NCI-H1930 (cell line): ENCODE measurements at places on chromosomes 16 and 17.

- no peak for DNase-seq
Measured at GRCh38 chr17:7022781-7023571, at the start of gene BCL6B. Gene BCL6B, plus strand, starts transcription at chr17:7023050. Its CDS starts 622 bp downstream, at chr17:7023672.

DNA sequence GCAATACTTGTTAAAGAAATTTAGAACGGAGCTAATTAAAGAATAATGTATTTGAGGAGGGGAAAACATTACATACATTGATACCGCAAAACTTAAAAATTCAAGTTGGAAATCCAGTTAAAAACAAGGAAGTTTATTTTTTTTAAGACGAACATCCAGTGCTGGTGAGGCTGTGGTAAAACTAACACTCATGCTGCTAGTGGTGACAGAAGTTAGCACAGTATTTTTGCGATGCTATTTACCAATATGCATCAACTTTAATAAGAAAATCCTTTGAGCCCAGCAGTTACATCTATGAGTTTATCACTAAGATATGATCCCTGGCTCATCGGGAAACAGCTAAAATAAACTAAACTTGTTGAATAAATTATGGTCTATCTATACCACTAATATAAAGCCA, 31.7 kb downstream of the GSPT1 start:
- DNase-seq = no peak

GRCh38 chr16:586645-587590, 2.9 kb upstream of the RAB40C start:
- no peak for DNase-seq

- DNase-seq = no peak
Measured at GRCh38 chr16:75059411-75059810, 57.2 kb downstream of the LDHD start.

- no peak for DNase-seq
Measured at GRCh38 chr16:543301-544164, 16.0 kb downstream of the CAPN15 start.

DNA sequence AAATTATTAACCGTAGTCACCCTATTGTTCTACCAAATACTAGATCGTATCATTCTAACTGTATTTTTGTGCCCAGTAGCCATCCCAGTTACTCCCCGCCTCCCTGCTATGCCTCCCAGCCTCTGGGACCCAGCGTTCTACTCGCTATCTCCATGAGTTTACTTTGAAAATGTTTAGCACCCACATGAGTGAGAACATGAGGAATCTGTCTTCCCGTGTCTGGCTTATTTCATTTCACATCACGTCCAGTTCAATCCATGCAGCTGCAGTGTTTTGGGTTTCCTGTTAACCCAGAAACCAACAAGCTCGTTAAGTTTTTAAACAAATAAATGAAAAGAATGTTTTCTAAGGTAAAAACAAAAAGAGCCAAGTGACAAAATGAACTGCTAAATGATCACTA, 82.1 kb downstream of the VPS53 start:
- DNase-seq = no peak

- no peak for DNase-seq
Measured at GRCh38 chr16:918068-918467, 52.7 kb downstream of the LMF1 start.

- no peak for DNase-seq
Measured at GRCh38 chr17:76744747-76745146, 6.8 kb downstream of the MFSD11 start.

DNA sequence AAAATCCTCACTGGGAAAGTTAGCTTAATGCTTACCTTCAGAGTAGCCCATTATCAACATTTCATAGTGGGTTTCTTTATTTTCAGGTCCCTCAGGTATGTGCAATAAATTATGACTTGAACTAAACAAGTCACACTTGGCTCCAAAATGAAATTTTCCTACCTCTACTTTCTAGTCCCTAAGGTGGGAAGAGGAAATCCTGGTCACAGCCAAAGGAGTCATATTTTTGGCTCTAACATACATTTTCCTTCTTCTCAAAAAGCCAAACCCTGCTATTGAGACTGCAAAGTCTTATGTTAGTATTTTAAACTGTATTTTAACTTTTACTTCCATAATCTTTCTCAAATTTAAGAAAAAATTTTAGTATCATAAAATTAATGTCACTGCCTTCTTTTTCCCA, 128.9 kb downstream of the BRIP1 start:
- no peak for DNase-seq

DNA sequence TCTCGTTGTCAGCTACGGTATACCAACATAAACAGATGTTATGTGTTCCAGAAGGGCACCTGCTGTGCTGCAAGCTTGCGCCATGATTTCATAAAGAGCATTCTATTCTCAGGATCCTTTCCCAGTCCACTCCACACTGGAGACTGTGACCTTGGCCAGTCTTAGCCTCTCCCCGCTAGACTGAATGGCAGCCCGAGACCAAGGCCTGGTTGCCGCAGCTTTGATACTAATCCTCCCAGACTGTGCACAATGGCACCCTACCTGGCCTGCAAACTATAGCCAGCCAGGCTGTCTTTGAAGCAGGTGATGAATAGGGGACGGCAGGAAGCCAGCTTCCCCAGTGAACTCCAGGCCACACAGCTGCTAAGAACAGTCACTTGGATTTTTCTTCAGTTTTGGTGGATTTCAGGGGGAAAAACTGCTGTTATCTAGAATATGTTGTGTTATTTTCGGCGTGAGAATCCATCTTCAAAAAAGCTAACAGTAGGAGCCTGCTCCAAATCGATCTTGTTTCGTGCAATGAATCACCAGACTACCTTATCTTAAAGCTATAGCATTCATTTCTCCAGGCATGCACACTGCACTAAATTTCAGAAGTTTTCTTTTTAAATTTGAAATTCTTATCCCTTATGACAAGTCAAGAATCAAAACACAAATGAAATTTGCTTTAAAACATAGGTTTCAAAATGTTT, 289.0 kb downstream of the CEP112 start:
- DNase-seq = peak; percentile 61

- DNase-seq = no peak
Measured at GRCh38 chr17:78980624-78980972, 875 bp upstream of the LGALS3BP start.

- no peak for DNase-seq
Measured at GRCh38 chr16:24074574-24074973, 181.6 kb upstream of the CACNG3 start.

DNA sequence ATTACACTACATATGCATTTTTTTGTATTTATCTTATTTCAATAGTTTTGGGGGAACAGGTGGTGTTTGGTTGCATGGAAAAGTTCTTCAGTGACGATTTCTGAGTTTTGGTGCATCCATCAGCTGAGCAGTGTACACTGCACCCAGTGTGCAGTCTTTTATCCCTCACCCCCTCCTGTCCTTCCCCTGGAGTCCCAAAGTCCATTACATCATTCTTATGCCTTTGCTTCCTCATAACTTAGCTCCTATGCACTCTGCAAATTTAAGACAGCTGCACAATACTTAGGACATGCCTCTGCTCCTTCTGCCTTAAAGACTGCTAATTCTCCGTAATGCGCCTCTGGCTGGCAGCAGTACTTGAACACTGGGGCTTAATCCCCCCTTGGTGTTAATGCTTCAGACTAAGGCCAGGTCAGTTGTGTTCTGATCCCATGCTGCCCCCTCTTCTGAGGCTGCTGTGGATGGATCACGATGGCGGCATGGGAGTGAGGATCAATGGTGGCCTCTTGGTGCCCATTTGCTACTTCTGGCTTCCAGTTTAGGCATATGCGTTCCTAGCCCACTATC, 146.2 kb downstream of the PARN start:
- no peak for DNase-seq

DNA sequence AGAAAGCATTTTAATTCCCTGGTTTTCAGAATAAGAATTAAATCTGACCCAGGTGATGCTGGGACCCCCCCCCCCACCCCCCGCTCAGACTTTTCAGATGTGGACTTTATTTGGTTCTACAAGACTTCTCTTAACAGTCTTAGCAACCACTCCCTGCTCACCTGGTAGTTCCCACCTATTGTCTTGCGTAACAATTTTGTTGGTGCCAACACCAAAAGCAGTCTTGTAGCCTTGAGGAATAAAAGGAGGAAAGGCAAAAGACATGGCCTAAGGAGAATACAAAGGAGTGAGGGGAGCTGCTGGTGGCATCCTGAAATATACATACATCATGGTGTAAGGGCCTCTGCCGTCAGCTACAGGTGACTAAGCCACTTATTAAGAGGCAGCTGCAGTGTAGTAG, 5.0 kb downstream of the TTLL6 start:
- DNase-seq = no peak

DNA sequence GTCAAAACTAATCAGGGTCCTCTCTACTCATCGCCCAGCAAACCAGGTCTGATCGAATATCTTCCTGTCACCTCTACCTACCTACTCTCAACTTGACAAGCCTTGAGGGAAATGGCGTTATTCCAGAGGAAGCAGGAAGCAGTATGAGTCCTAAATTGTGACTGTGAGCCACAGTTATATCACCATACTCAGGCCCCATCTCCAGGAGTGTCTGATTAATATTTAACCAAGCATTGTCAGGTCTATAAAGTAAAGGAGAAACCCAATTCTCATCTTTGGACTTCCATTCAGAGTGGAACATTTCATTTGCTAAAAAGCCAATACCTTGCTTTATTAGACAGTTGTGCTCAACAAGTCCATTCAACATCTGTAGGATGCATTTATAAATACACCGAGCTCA, 17.8 kb upstream of the CLEC3A start:
- DNase-seq = no peak

DNA sequence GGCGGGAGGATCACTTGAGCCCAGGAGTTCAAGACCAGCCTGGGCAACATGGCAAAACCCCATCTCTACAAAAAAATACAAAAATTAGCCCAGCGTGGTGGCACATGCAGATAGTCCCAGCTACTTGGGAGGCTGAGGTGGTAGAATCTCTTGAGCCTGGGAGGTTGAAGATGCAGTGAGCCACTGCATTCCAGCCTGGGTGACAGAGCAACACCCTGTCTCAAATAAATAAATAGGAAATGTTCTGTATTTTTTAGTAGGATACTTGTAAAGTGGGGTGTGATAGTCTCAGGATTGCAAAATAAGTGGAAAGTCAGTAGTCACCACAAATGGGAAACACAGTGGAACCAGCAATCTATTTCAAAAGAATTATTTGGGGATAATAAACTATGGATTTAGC, 4.0 kb downstream of the RSPRY1 start:
- DNase-seq = no peak

DNA sequence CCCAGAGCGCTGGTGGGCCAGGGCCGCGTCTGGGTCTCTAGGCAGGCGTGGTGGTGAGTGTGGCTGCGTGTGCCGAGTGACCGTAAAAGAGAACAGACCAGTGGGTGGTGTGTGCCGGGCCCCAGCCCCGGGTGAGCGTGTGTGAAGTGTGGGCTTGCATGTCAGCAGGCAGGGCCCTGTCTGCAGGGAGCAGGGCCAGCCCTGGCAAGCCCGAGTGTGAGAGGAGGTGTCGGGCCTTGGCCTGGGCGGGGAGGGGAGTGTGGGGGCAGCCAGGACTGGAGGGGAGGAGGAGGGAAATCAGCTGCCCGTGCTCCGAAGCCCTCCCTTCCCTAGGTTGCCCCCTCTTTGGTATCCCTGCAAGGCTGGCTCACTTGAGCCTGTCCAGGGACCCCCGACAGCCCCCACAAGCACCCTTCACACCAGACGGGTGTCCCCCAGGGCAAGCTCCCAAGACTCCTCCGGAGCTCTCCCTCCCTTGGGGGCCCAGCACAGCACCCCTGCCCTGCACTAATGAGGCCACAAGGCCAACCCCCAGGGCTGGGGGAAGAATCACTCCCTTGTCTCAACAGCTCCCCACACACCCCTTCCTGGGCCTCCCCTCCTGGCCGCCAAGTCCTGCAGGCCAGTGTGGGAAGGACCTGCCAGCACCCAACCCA, 1.9 kb downstream of the USH1G start:
- no peak for DNase-seq

DNA sequence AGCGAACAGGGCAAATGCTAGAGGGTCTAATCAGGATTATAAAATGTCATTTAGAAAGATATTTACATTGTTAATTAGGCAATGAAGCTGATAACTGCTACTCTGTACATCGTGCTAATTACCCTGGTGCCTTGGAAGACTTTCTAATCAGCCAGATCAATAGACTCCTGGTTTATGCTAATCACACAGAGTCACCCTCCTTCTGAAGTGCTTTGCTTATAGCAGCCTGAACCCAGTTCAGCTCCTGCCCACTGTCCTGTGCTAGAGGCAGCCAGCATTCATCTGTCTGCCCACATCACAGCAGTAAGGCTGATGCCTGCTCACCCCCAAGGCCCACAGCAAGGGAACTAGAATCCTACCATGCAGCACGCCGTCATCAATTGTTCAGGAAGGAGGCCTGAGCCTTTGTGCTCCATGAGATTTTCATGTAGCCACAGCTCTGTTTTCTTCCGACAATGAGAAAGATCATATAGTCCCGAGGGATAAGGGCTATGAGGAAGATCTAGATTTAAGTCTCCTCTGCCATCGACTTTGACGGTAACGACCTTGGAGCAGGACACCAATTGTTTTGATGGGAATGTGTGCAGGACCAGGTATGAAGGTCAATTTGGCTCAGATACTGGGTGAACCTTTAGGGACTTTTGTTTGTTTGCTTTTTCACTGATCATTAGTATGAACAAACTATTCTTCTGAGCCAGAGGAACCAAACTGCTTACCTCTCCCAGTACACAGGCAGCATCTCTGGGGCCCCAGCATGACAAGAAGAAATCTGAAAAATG, 12.5 kb upstream of the LYRM9 start:
- DNase-seq = no peak

DNA sequence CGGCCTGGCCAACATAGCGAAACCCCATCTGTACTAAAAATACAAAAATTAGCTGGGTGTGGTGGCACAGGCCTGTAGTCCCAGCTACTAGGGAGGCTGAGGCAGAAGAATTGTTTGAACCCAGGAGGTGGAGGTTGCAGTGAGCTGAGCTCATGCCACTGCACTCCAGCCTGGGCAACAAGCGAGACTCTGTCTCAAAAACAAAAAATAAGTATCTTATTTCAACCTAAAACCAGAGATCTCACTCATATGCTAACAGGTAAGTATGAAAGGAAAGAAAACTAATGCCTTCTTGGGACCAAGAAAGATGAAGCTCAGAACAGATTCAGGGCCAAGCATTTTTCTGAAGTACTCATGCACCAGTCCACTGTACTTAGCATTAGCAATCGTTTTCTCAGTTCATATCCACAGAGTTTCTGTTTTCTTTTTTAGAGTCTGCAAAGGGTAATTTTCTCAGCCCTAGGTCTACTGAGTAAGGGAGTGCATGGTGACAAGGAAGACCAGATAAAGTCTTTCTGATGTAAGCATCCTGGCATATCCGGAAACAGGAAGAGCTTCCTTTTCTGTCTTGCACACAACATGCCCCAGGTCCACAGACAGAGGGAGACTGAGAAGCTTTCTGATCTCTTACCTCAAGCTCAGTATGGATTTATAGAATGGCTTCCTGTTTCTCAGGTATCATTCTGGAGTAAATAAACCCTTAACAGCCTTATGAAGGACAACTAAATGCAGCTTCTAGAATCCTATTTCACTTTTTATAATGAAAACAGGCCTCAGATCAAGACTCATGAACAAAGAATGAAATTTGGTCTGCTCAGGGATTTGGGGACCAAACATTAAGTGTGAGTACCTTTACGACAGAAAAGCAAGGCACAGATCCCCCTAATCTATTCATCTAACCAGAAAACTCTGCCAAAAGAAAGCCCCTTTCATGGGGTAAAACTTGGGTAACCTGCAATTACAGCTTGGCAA, 38.7 kb upstream of the FOXJ1 start:
- DNase-seq = no peak
